Nephron progenitor cell (in vitro differentiated cells): ENCODE measurements at places on chromosomes 7 and 10.

DNA sequence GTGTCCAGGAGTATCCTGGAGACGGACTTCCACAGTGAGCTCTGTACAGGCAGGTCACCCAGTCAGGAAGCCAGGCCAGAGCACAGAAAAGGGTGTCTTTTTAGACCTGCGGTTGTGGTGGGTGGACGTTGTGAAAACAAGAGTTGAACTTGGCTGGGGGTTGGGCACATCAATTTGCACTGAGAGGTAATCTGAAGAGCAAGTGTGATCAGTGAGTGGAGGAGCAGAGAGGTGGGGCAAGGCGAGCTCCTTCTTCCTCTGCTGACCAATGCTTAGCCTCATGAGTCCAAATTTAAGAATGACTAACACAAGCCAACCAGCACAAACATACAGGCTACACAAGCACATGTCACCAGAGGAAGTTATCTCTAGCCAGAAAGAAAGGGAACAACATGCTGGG, 310.8 kb downstream of the TCERG1L start:
- DNase-seq = no peak

- no peak for DNase-seq
These were observed 131.5 kb downstream of the C10orf105 start for GRCh38 chr10:71587941-71588573.

DNA sequence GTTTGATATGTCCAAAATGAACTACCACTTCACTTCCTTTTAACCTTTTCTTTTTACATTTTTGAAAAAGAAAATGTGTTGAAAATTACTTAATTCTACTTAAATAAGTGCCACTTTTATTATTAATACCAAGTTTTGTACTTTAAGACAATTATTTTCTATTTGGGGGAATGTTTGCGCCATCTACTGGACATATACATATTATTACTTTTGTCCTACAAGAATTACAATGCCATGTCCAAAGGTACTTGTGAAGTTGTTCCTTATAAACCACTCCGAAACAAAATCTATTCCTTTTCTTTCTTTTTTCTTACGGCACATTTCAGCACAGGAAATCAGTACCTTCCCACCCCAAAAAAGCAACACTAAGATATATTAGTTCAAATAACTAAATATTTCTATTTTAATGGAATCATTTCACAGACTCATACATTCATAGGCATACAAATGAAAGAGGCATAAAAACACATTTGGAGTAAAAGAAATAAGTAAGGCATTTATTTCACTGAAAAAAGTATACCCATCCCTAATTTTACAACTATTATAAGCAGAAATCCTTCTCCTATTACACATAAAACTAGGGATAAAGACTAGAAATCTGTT, 169.9 kb downstream of the RNF133 start:
- no peak for DNase-seq

DNA sequence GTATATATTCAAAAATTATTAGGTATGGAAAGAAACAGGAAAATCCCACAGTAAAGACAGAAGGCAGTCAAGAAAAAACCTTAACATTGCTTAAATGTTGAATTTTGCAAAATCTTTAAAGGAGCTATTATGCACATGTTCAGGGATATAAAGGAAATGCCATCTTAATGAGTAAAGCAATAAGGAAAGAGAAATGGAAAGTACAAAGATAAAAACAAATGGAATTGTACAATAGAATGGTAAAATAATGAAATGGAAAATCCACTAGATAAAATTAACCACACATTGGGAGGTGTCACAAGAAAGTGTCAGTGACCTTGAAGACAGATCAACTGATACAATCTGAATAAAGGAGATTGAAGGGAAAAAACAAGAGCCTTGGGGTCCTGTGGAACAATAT, 82.0 kb downstream of the KIF20B start:
- DNase-seq = no peak

- no peak for DNase-seq
These were observed 77.5 kb downstream of the EGFR start for GRCh38 chr7:55096323-55096722.

- no peak for DNase-seq
These were observed 11.2 kb upstream of the OPALIN start for GRCh38 chr10:96369890-96370583.

DNA sequence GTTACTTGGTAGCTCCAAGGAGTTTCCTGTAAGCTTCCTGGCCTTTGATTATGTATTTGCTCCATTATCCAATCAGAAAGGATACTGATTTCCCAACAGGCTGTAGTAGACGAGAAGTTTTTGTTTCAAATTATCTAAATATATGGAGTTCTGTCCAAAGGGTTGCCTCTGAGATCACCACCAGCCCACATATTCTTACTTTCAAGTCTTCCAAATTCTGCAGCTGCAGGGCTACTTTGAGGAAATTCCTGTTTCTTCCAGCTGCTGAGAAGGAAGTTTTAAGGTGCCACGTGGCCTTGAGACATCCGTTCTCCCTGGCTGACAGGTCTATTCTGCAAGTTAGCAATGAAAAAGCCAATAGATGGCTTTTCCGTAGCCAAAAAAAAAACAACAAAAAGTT, 286.0 kb downstream of the TWIST1 start:
- no peak for DNase-seq
